ENCODE measurements at places on chromosomes 11 and 22. TPM values are rescaled to one million over a fixed set of nuclear protein-coding genes. Genes with fewer than 3 reads are reported as not detected.

The TANGO2 gene
- 11.1 TPM for polyA plus RNA-seq

The APOBEC3H gene
- polyA plus RNA-seq, result not detected

The TRPC6 gene
- 1.7 TPM for polyA plus RNA-seq

The C11orf97 gene
- polyA plus RNA-seq, result not detected

The SYNGR1 gene
- polyA plus RNA-seq, result 12.6 TPM

The TOM1 gene
- polyA plus RNA-seq, result 40.2 TPM

The OR52E8 gene
- polyA plus RNA-seq, result not detected

The JHY gene
- polyA plus RNA-seq, result 4.0 TPM

The MISFA gene
- 0.90 TPM for polyA plus RNA-seq

The KRTAP5-9 gene
- polyA plus RNA-seq, result not detected

The ASPHD2 gene
- polyA plus RNA-seq, result 0.67 TPM

The SLC15A3 gene
- 6.0 TPM for polyA plus RNA-seq

The TRIOBP gene
- 28.1 TPM for polyA plus RNA-seq

The MMP12 gene
- polyA plus RNA-seq, result 0.09 TPM

The RAB38 gene
- 1.5 TPM for polyA plus RNA-seq

The UPK3A gene
- polyA plus RNA-seq, result not detected

The P2RY6 gene
- 3.3 TPM for polyA plus RNA-seq

The SLC22A6 gene
- polyA plus RNA-seq, result not detected

The TRIM51 gene
- not detected for polyA plus RNA-seq

The PDE3B gene
- 49.7 TPM for polyA plus RNA-seq

The SMDT1 gene
- polyA plus RNA-seq, result 53.3 TPM

The SLN gene
- 1.2 TPM for polyA plus RNA-seq

The ANO3 gene
- 0.41 TPM for polyA plus RNA-seq

The CPT1B gene
- 13.4 TPM for polyA plus RNA-seq

The POU2AF2 gene
- polyA plus RNA-seq, result 0.56 TPM
